ENCODE measurements at places on chromosomes 12 and 14.

DNA sequence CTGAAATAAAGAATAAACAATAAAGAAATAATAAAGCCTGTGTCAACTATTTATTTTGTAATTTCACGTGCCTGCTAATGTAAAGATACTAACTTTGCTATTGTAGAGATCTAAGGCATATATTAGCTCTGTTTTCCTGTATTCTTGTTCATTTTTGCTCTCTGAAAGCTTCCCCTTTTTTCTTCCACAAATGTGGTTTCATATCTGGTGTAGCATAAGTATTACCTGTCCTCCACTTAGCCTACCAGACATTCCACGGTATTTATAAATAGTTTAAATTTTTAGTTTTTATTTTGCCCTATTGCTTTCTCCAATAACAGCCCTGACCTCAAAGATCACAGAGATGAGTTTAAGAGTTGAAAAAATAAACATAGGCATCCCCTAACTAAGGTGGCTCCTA is 92.6 kb upstream of the ATP2B1 start:
- DNase-seq: no peak

DNA sequence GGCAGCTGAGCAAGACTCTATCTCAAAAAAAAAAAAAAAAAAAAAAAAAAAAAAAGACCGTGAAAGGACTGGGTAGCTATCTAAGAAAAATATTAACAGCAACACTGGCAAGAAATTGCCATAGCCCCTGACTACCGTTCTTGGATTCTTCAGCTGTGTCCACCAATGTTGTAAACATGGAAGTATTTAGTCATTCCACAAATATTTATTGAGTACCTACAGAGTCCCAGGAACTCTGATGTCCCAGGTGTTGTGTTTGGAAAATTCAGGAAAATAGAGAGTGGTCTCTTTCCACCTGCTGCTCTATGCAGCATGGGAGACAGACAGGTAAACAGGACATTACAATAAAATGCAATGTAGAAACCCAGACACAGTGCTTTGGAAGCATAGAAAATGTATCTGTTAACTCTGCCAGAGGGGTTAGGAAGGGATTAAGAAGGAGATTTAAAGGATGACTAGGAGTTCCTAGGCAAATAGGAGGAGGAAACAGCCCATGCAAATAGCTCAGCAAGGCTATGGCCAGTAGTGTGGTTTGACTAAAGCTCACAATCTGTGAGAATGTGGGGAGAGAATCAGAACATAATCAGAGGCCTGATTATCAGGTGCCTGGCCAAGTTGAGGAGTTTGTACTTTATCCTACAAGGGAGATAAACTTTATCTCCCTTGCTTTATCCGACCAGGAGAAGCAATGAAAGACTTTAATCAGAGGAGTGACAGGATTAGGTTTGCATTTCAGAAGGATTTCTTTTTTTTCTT is 2.1 kb upstream of the DLST start:
- no peak for DNase-seq

GRCh38 chr12:46401662-46402061 is 29.1 kb upstream of the SLC38A2 start:
- DNase-seq: no peak

DNA sequence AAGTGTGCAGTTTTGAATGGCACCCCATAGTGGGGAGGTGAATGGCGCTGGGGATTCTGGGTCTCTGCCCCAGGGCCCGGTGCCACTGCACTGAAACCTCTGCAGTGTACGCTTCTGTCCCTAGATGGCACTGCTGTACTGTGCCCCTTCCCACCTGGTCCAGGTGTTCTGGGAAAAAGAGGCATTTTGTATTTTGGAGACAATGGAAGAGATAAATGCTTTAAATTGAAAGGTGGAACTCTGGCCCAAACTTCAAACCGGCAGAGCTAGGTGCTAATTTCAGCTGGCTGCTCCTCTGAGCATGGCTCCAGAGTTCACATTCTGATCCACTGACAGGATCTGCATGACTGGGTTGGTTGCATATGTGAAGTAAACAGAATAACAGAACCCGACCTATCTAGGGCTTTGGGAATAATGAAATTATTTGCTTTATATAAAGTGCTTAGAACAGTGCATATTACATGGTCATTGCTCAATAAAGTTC is 52.2 kb downstream of the KRT80 start:
- DNase-seq: no peak

- DNase-seq: no peak
Observed at GRCh38 chr12:28456934-28457710, 266.9 kb downstream of the CCDC91 start.

GRCh38 chr12:2540535-2540941 is 254.2 kb upstream of the FKBP4 start:
- no peak for DNase-seq

All from GM18507 (cell line).